ENCODE measurements at places on chromosomes 6 and 20.

DNA sequence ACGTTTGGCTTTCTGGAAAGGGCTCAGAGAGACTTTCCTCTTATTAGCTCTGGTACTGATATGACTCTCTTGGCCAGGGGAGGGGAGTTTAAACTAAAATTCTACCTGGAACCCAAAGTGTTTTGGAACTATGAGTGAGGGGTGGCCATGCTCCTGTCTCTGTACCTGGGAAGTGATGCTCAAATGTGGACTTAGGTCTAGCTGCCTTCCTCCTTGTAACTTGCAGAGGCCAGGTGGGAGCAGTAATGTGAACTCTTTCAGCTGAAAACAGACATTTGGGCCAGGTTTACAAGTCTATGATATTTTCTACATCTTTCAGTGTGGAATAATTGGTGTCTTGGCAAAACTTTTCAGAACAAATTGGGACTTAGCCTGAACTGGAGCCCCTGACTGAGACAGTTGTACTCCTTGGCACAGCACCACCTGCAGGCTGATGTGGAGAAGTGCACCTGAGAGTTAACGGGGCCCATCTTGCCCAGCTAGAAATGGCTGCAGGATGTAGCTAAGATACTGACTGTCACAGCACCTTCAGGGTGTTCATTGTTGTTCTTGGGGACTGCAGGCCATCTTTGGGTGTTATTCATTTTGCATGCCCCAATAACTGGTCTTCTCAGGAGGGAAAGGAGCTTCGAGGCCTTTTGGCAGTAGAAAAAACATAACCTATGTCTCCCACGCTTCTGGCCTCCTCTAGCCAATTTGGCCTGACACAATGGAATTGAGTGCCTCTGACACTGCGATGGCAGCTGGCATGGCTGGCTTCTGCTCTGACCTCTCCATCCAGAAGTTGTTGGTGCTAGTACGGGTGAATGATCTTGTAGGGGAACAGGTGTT lies 37.1 kb downstream of the CD109 start:
- peak; percentile 36 for DNase-seq

DNA sequence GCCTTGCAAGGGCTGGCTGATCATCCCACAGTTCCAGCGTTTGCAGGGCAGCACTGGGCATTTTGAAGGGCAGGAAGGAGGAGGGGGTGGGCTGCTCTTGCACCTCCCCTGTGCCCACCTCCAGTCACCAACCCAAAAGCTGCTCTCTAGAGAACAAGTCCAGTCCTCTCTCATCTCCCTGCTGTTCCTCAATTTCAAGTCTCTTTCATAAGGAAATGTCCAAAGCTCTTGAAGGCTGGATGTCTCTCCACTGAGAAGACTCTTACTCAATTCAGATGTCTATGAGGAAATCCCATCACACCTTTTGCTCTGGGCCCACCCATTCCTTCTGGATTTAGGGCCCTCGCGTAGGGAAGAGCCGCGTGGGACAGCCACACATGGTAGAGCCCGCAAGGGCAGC lies 31.7 kb downstream of the WRNIP1 start:
- no peak for DNase-seq

DNA sequence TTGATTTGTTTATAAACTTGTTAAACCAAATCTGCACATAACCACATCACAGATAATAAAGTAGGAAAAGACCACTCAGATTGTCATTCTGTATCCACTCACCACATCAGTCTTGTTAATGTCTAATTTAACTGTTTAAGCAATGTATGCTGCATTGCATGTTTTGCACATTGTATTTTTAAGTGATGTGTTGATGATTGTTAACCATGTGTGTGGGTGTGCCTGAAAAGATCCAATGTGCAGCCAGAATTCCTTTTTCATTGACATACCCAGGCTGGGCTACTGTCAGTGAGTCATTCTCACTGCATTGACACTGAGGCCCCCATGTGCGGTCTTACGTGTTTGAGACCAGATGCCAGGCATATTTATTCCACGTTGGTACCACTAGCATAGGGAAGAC lies 167.3 kb downstream of the TRMT11 start:
- no peak for DNase-seq

DNA sequence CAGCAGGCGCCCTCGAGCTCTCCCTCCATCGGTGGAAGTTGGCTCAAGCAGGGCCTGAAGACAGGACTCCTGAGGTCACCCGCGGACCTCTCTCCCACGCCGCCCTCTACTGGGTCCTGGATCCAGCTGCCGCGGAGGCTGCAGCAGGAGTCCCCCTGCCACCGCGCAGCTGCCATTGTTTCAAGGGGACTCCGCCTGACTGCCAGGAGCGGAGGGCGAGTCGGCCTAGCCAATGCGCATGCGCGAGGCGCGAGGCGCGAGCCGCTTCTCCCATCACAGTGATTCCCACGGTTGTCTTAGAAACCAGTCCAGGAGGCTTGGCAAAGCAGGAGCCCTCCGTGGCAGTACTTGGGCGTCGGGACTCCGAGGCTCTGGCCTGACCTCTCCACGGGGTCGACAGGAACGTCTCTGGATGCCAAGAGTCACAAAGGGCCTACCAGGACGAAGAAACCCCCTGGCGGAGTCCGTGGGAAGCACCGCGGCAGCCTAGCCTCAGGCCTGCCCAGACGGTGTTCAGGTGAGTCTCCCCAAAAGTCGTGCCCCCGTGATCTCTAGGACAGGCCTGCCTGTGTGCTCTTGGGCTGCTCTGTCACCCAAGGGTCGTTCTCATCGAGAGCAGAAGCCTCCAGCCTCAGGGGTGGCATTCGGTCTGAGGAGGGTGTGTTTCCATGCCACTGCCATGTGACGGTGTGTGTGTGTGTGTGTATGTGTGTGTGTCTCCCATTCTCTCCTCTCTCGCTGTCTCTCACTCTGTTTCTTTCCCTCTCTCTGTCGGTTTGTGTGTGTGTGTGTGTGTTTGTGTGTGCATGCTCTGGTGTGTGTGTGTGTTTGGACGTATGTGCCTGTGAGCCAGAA lies 290.6 kb upstream of the ZNF337 start:
- DNase-seq = no peak

DNA sequence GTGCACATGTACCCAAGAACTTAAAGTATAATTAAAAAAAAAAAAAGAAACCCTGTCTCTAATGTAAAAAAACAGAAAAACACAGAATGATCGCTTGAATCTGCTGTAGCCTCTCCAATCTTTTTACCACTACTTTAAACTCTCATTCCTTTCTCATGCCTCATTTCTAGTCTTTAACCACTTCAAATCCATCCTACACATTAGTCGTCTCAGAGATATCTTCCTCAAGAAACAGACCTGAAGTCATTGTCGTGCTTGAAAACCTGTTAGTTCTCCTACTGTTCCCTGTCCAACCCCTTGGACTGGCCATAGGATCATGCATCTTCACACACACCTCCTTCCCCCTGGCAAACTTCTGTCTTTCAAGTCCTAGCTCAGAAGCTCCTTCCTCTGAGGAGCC lies 112.1 kb upstream of the BCLAF1 start:
- no peak for DNase-seq

GRCh38 chr20:49890471-49891361 lies 24.6 kb downstream of the SPATA2 start:
- no peak for DNase-seq

DNA sequence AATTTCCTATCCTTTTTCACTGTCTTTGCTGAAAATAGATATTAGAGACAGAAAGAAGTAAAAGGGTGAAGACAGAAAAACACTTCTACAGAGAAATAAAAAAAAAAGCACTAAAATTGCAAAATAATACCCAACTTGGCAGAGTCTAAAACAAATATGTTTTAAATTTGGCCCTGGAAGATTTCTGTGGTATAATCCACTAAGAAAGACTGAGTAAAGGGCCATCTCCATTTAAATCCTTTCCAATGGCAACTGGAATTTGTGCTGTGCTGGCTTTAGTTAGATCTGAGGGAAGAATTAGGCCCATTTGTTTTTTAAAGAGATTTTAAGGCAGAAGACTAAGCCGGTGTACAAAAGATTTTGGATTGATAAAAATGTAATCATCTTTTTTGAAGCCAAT lies 321.2 kb downstream of the GJA1 start:
- no peak for DNase-seq

- DNase-seq = no peak
These were observed 405.9 kb upstream of the BTBD3 start for GRCh38 chr20:11511821-11512220.

GRCh38 chr6:148407372-148407771 lies 64.7 kb downstream of the SASH1 start:
- DNase-seq = no peak

- DNase-seq = no peak
These were observed 27.4 kb upstream of the APCDD1L start for GRCh38 chr20:58542411-58543095.

- peak; percentile 34 for DNase-seq
These were observed 1.4 kb upstream of the HIVEP1 start for GRCh38 chr6:12010635-12011275.

DNA sequence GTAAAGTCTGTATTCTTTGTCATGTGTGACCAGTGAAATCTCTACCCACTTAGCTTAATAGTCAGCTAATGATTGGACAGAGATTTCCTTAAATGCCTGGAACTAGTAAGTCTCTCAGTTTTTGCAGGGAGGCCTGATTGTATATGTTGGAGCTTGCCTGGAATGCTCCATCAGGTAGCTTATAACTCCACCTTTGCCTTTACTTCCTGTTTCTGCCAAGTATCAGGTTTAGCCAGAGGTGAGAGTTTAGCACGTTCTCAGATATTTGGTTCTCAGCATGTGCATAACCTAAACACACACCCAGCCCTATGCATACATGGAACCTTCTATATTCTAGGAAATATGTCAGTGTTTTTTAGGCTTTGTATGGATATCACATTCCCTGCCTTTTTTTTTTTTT lies 435.3 kb downstream of the CDKAL1 start:
- DNase-seq = no peak

DNA sequence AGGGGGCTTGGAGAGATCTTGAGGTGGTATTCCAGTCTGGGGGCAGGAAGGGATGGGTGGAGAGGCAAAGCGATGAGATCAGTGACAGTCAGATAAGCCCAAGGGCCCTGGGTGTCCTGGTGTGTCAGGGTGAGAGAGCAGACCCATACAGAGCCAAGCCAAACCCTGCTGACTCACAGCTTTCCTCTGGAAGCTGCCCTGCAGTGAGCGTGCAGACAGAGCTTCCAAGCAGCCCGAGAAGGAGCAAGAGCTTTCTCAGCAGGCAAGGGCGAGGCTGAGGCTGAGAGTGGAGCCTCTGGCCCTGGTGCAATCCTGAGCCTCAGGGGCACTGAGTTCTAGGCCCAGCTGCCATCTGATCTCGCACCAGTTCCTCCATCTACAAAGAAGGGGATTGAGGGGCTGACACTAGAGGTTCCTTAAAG lies 91.1 kb upstream of the HIVEP1 start:
- DNase-seq = no peak

DNA sequence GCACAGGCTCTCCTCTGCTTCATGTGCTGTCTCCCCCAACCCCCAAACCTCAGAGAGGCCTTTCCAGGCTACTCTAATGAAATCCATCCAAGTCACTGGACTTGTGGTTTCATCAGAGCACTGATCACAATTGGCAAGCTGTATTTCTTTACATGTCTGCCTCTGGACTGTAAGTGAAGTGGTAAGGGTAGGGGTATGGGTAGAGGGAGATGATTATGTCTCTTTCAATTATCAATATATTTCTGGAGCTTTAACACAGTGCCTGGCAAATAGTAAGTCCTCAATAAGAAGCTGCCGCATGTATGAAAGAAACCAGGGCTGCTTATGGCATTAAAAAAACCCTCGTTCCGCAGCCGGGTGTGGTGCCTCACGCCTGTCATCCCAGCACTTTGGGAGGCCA lies 5.4 kb downstream of the TRERF1 start:
- no peak for DNase-seq

DNA sequence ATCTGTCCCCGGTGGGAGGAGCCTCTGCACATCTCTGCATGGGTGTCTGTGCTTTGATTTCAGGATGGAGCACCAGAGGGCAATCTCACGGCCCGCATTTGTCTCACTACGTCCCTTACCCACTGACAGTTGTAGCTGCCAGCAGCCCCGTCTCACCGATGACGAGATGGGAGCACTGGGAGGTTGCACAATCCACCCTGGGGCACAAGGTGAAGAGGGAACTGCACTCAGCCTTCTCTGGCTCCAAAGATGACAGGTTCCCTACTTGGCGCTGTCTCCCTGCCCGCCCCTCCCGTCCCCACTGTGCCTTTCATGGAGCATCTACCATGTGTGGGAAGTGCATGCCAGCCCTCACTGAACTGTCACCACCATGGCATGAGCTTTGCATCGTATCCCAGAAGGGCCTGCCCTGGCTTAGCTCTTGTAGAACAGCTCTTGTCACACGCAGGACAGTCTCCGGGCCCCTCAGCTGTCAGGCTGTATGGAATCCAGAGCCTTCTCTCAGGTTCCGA lies 99.9 kb upstream of the PMEPA1 start:
- no peak for DNase-seq

GRCh38 chr6:122622479-122622878 lies 12.3 kb downstream of the PKIB start:
- DNase-seq = no peak

DNA sequence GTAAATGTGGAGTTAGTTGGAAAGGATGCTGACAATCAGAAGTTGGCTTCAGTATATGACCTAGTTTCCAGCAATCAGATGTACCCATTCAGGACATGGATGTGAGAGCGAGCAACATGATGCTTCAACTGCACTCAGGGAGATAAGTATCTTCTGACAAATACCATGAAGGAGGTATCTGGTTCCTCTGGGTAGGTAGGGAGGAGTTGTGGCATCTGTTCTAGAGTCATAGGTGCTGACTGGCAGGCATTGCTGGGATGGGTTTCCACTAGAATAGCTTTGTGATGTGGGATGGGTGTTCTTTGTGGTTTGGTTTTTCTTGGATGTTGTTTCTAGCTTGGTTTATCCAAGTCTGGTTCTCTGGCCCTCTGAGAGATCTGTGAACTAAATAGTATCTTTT lies 3.9 kb upstream of the REV3L start:
- no peak for DNase-seq

DNA sequence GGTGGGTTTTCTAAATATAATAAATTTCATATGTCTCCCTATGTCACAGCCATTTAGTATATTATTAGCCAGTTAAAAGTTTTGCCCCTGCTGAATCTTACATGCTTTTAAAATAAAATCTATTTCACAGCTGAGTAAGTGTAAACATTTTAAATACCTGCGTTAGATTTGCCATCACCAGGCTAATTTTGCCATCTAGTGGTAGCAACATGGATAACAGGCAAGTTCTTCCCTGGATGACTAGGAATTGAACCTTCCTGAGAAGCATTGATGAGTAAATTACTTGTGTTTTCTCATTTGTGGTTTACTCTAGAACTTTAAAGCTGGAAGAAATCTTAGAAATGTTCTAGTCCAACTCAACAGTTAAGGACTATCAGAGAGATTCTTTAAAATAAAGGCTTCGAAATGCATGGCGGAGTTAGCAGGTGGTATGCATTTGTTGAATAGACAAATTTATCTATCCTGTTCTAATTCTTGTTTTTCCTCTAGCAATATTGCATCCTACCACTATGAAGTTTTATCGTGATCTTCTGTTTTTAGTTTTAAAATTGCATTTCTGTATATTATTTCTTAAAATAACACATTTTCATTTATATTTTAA lies 2.6 kb downstream of the PRSS35 start:
- peak; percentile 38 for DNase-seq

- DNase-seq = peak; percentile 49
These were observed 95.0 kb upstream of the IFNGR1 start for GRCh38 chr6:137313928-137314855.

- no peak for DNase-seq
These were observed 246.5 kb downstream of the TBX18 start for GRCh38 chr6:84517741-84518530.

GRCh38 chr20:56911946-56912345 lies 282.8 kb downstream of the TFAP2C start:
- DNase-seq = no peak

Measured in NCI-H1694 (cell line).